Muscle of leg (tissue), 16 donors: ENCODE measurements at places on chromosomes 12 and 14.
A peak's percentile ranks its signal among the peaks of the same experiment; 100 is the strongest.

GRCh38 chr12:93880853-93881522 is 203.8 kb downstream of the CRADD start:
- no peak for DNase-seq

DNA sequence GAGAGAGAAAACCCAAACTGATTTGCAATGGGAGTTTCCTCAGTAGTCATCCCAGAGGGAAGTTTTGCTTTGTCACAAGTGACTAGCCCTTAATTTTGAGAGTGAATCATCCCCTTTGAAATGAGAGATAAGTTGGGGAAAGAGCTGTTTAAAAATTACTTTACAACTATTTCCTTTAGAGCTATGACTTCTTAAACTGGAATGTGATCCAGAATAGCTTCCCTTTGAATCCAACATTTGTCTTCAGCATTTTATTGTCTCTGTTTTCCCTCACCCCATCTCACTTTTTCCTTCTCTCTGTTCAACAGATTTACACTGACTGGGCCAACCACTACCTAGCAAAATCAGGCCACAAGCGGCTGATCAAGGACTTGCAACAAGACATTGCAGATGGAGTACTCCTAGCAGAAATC is 109.3 kb downstream of the NAV3 start:
- peak; percentile 31 for DNase-seq

GRCh38 chr12:108727868-108728735 is 3.2 kb downstream of the CORO1C start:
- no peak for DNase-seq

DNA sequence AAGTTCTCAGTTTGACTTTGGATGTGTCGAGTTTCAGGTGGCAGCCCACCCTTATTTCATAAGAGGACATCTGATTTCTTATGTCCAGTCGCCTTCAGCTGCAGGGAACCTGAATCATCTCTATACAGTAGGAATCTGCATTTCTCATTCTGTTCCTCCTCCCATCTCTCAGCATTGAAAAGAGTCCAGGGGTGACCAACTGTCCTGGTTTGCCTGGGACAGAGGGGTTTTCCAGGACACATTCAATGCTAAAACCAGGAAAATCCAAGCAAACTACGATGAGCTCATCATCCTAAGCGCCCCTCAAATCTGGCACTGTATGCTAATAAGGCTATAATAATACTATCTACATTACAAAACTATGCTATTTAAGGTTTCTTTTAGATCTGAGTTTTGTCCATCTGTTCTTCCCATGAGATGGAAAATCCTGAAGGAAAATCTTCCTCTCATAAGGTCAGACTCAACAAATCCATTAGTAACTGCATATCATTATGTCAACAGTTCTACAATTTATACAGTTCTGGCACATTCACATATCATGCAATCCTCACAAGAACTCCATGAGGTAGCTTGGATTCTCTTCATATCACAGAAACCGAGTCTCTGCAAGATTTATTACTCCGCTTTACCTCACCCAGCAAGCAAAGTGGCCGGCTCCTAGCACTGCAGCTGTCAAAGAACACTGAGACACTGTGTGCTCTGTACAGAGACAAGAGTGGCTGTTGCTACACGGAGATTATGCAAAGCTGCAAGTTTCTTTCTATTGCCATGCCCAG is 15.6 kb upstream of the CALM1 start:
- peak; percentile 86 for DNase-seq

GRCh38 chr12:131452444-131452860 is 258.4 kb upstream of the SFSWAP start:
- DNase-seq, result no peak

GRCh38 chr12:51349026-51349425 is 2.5 kb upstream of the CELA1 start:
- no peak for DNase-seq

GRCh38 chr12:52168019-52168717 is 23.6 kb downstream of the KRT80 start:
- no peak for DNase-seq

DNA sequence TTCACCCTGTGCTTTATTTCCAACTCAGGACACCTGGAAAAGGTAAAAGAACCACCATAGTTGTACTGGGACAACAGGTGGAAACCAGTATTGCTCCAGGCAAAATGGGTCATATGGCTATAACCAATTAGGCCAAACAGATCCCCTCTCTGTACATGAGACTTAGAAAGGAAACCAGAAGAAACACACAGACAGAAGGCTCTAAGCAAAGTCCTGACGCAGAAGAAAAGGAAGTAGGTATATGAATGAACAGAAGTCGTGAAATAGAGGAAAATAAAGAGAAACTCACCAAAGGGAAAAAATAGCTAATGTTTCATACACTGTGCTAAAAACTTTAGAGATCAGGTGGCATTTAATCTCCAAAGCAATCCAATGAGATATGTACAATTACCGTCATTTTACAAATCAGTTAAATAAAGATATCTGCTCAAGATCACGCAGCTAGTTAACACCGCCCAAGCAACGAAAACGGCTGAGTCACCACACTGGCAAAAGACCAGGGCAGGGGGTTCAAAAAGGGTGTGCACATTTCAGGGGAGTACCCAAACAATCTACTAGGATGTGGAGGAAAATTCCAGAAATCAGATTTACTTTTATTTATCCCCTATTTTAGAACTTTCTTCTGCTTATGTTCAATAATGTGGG is 82.3 kb downstream of the ITPR2 start:
- DNase-seq, result no peak

GRCh38 chr14:68250927-68251768 is 431.6 kb downstream of the RAD51B start:
- peak; percentile 78 for DNase-seq

DNA sequence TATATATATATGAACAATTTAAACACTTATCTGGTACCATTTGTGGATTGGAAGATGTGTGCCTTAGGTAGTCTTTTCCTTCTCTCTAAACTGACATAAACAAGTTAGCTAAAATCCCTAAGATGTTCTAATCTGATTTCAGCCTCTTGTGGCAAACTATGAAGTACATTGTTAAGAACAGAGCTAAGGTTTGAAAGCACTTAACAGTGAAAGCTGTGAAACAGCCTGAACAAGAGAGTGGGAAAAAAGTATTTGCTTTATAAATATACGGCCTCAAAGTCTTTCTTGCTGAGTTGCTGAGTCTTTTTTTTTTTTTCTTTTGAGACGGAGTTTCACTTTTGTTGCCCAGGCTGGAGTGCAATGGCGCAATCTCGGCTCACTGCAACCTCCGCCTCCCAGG is 53.7 kb upstream of the PELI2 start:
- DNase-seq, result no peak

- DNase-seq, result peak; percentile 36
Observed at GRCh38 chr12:104213952-104214351, 1.6 kb upstream of the TXNRD1 start.

GRCh38 chr12:75554556-75554880 is 43.1 kb upstream of the KRR1 start:
- no peak for DNase-seq

DNA sequence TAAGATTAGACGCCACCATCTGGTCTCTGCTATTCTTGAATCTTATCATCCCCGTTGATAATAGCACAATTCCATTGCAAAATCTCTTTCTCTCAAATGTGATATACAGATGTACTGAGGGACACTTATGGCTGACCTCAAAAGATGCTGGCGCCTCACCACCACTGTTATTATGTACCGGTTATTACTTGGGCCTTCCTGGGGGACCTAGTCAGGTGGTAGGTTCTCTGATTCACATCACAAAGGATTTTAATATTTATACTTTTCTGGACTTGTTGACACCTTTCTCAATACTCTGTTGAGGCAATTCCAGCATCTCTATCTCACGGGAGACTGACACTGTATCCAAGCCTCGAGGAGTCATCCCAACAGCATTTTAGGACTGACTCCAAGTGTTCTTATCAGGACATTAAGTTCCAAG is 21.3 kb upstream of the FAM234B start:
- peak; percentile 72 for DNase-seq

DNA sequence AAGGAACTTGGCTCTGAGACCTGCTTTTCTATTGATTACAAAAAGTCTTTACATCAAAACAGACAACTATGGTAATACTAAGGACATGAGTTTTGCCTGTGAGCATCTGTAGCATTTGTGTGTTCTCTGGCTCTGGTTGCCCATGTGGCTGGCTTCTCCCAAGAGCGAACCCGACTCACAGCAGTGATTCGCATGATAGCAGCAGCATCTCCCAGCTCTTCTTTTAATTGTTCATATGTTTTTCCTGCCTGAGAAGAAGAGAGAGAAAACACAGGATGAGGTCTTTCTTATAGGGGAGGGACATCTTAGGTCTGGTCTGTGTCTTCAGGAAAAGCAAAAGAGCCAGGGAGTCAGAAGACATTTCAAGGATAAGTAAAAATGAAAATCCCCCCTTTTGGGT is 17.6 kb downstream of the AVIL start:
- no peak for DNase-seq

DNA sequence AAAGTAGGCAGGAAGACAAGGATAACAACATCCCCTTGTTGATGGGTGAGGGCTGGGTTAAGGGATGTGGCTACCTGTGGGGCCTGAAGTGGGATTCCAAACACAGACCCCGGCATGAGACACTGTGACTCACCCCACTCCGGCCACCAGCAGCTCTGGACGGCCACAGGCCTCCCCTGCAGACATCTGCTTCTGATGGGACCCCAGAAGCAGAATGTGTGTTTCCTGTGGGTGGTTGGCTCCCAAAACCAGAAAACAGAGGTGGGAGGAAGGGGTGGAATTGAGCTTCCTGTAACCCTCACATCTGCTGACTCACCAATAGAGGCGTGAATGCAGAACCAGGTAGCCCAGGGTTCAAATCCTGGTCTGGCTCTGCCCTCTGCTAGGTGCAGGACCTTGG is 216.6 kb upstream of the PWP1 start:
- DNase-seq, result no peak

DNA sequence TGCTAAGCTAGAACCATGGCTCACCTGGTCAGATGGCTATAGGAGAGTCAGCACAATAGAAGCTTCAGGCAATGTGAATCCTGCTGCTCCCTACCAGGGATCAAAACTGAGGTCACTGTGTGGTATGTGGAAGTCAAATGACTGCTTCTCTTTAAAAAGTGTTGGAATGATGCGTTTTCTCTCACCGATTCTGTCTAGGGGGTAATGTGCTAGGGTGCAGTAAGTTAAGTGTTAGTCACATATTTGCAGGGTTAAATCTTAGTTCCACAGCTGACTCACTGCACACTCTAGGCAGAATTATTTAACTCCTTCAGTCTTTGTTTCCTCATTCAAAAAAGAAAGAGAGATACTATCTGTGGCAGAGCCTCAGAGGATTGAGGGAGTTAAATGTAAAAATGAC is 696.6 kb downstream of the DIO2 start:
- DNase-seq, result no peak

GRCh38 chr12:68410018-68410660 is 78.0 kb upstream of the MDM1 start:
- DNase-seq, result no peak

DNA sequence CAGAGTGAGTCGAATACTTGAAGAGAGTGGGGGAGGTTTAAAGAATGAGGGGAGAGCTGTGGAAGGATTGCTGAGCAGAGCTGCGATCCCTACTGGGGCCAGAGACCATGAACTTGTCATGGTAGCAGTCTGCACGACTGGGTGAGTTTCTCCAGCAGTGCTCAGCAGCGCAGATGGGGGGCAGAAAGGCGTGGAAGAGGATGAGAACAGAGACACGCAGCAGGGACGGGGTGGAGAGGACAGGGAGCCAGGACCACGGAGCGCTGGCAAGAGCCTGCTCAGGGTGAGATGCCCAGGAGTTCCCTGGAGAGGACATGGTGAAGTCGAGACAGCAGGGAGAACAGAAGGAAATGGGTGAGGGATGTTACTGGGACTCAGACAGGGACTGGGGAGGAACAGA is 2.1 kb upstream of the AQP6 start:
- DNase-seq, result no peak

DNA sequence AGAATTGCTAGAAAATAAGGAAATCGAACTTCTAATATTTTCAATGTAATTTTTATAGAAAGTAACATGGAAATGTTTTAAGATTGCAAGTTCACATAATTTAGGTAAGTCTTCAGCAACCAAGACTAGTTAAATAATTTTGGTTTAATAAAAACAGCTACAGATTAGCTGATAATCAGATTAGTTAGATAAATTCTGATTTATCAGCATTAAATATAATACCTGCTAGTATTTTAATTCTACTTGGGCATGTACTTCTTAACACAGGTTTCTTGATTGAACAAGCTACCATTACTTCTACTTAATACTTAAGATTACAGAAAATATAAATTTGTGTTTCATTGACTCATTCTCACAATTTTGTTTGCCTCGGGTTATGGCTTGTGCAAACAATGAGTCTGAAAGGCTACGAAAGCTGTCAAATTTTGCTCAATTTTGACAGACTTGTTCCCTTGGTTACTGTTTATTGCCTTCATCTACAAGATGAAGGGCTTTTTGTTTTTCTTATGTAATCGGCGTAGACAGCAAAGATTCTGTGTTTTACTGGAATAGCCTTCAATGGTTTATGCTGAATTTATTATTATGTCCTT is 116.1 kb upstream of the NUDT4 start:
- DNase-seq, result no peak

- DNase-seq, result peak; percentile 60
Observed at GRCh38 chr12:7460375-7461259, 16.7 kb upstream of the CD163L1 start.

DNA sequence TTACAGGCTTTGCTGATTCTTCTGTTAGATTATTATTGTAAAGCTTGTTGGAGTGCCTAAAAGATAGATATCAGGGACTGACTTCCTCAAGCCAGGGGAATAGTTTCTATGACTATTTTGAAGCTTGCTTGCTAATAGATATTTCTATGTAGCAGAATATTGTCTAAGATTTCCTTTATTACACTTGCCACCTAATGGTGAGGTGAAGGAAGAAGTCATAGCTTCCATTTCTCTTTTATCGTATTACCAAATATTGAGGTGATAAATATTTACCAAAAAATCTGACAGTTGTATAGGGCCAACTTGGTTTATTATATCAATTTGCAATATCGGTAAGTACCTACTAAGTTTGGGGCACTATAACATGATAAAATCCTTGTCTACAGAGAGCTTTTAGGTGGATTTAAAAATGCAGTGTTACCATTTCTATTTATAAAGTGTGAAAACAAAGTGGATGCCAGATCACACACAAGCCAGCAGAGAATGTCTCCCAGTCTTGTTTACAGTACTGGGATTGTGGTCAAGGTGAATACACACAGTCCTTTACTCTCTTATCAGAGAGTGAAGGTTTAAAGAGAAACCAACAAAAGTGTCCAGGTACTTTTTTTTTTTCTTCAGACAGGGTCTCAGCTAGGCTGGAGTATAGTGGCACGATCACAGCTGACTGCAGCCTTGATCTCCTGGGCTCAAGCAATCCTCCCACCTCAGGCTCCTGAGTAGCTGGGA is 137.9 kb downstream of the IGF1 start:
- no peak for DNase-seq

- DNase-seq, result no peak
Observed at GRCh38 chr12:106081606-106082005, 57.1 kb downstream of the NUAK1 start.

GRCh38 chr14:26217778-26218177 is 380.1 kb downstream of the NOVA1 start:
- DNase-seq, result peak; percentile 65
